Stimulated activated CD4-positive, alpha-beta T cell treated with anti-CD3 and anti-CD28 coated beads, Interleukin-15, amount 100 ng/mL, for 24 hours (primary cell): ENCODE measurements at places on chromosomes 2 and 18.
A peak's percentile ranks its signal among the peaks of the same experiment; 100 is the strongest.

GRCh38 chr2:218776488-218776887 is 5.5 kb upstream of the CYP27A1 start:
- no peak for DNase-seq

GRCh38 chr2:222318026-222318711 is 19.4 kb upstream of the PAX3 start:
- DNase-seq: peak; percentile 65

DNA sequence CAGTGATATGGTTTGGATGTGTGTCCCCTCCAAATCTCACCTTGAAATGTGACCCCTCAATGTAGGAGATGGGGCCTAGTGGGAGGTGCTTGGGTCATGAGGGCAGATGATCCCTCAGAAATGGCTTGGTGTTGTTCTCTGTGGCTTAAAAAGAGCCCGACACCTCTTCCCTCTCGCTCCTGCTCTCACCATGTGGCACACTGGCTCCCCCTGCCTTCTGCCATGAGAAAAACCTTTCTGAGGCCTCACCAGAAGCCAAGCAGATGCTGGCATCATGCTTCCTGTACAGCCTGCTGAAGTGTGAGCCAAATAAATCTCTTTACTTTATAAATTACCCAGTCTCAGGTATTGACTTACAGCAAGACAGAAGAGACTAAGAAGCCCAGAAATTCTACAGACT is 357.1 kb downstream of the NRXN1 start:
- peak; percentile 1 for DNase-seq

DNA sequence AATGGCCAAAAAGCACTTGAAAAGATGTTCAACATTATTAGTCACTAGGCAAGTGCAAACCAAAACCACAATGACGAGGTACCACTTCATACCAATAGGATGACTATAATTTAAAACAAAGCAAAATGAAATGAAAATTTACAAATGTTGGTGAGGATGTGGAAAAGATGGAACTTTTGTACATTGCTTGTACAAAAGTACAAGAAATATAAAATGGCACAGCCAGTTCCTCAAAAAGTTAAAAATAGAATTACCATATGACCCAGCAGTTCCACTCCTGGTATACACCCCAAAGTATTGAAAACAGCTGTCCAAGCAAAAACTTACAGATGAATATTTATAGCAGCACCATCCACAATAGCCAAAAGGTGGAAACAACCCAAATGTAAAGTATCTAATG is 107.8 kb upstream of the XPO1 start:
- no peak for DNase-seq

DNA sequence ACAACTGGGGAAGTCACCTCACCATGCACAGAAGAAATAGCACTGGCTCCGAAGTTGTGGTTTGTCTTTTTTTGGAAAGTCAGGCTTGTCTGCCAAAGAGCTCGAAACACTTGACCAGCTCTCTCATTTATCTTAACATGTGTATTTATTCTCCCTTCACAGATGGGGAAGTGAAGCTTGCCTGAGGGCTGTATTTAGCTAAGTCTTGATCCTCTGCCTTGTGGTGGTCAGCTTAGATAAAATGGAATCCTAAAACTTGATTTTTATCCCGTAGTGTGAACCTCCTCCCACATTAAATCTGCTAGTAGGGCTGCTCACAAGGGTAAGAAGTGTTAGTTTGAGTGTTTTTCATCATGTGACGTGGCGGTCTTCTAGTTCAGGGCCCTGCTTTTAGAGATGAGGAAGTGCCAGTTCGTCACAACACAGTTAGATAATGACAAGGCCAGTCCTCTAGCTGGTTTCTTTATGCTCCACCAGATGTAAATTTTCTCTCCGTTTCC is 89.7 kb downstream of the TMEM247 start:
- DNase-seq: no peak

- DNase-seq: no peak
Measured at GRCh38 chr2:9345997-9346396, 77.3 kb downstream of the ITGB1BP1 start.

DNA sequence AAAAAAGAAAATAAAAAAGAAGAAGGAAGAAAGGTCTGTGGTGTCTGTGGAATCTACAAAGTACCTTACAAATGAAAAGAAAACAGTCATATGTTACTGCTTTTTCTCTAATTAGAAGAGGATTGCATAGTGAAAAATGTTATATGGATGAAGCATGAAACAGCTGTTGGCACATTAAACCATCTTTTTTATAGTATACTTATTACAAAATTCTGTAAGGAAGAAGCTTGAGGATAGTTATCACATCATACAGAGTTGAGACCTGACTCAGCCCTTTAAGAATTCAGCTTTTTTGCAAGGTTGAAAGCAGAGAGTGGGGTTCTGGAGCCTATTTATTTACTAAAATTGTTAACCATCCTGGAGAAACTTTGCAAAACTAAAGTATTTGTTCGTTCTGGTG is 222.7 kb downstream of the PHLPP1 start:
- DNase-seq: no peak

- DNase-seq: peak; percentile 25
Measured at GRCh38 chr18:46756559-46757201, at the start of gene ST8SIA5. ST8SIA5 (minus strand) TSS chr18:46757053; CDS start chr18:46756508, 545 bp downstream.

DNA sequence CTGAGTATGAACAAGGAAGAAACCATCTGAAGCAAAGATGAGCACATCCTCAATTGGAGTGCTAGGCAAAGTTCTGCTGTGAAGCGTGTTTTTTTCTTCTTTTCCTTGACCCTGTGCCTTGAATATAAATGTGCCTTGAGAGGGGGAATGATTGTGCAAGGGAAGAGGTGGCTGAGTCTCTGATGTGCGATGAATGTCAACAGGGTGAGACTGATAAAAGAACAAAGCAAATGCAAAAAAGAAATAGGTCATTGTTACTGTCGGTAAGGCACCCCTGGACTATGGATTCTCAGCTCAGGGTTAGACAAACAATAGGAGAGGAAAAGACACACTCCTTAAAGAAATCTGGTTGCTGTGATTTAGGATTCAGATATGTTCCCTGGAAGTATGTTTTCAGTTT is 54.5 kb downstream of the HDHD2 start:
- no peak for DNase-seq
